ENCODE measurements at places on chromosomes 7 and 10. TPM values are rescaled to one million over a fixed set of nuclear protein-coding genes. Genes with fewer than 3 reads are reported as not detected.

PPIF gene
- total RNA-seq, result 81.5 TPM

FBXL13 gene
- total RNA-seq, result 0.96 TPM

AP3M1 gene
- total RNA-seq, result 35.4 TPM

MORN4 gene
- total RNA-seq, result 3.9 TPM

- no peak for DNase-seq
These were observed 403.0 kb downstream of the THSD7A start for GRCh38 chr7:11428877-11429581.

DNA sequence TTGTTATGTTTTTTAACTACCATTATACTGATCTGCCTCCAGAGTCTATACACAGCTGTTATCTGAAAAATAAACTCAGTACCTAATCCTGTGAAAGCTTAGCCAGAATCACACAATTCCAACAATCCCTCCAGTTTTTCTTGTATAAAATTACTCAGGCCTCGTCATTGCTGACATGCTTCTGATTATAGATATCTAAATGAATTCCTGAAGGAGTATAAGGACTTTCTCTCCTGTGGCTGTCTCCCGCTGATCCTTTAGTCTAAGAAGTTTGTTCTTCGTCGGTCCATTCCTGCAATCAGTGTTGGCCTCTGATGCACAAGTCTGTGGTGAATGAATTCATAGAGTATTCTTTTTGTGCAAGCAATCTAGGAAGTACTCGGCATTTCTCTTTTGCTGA is 288.9 kb upstream of the SEMA3C start:
- DNase-seq, result no peak

- DNase-seq, result no peak
These were observed 10.6 kb downstream of the ZFAND2A start for GRCh38 chr7:1149351-1149794.

GRCh38 chr7:157964016-157964415 is 623.6 kb downstream of the PTPRN2 start:
- DNase-seq, result no peak

GRCh38 chr7:117130262-117130661 is 177.0 kb downstream of the ST7 start:
- no peak for DNase-seq

DNA sequence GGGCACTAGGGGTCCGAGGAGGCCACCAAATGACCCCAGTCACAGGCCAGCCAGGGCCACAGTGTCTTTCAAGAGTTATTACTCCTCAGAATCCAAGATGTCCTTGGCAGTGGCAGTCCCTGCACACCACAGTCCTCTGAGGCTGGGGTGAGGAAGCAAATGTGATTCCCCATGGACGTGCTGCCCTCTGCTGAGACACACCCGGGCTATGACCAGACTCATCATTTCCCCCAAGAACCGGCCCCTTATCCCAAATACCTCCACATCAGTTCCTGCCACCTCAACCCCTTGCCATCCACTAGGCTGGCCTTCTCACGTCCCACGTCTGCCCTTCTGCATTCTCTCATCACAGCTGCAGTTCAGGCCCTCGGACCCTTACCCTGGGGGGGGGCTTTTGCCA is 5.0 kb downstream of the PRKAG2 start:
- no peak for DNase-seq

DNA sequence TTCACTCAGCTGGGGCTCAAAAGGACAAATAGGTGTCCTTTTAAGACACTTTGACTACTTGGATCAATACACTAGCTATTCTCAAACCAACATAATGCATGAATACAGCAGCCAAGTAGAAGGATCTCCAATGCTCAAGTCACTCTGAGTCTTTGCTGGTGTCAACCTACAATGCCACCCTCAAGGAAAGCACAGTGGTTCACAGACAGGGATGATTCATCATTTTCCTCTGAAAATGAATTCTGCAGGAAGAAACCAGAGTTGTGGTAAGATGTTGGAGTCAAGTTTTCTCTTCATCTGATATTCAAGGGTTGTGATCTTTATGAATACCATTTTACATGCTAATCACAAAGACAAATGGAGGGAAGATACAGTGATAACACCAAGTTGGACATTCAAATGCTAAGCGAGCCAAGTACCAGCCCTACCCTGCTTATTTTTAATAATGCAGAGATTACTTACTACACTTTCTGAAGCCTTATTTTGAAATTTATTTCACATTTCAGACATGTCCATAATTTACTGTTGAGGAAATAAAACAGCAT is 143.1 kb upstream of the FGFR2 start:
- no peak for DNase-seq

- no peak for DNase-seq
These were observed 37.0 kb downstream of the GSDME start for GRCh38 chr7:24720283-24720682.

- no peak for DNase-seq
These were observed 39.4 kb upstream of the PLCE1 start for GRCh38 chr10:93954299-93954698.

GRCh38 chr10:36393801-36394200 is 731.6 kb upstream of the ANKRD30A start:
- DNase-seq, result no peak

DNA sequence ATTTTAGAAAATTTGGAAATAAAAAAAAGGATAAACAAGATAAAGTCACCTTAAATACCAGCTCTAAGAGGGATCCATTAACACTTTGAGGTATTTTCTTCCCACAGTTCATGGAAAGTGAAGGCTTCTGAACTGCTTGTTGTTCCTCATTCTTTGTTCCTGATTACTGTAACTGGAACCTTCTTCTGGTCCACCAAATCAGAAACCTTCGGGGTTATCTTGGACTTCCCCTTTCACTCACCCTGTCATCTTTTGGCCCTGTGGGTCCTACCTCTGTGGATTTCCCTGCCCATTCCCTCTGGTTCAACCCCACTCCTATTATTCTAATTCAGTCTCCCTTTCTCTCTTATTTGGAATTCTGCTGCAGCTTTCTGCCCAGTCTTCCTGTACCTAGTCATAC is 116.5 kb upstream of the PRPS1L1 start:
- no peak for DNase-seq

- no peak for DNase-seq
These were observed 100.7 kb downstream of the FAM53B start for GRCh38 chr10:124643330-124644009.

DNA sequence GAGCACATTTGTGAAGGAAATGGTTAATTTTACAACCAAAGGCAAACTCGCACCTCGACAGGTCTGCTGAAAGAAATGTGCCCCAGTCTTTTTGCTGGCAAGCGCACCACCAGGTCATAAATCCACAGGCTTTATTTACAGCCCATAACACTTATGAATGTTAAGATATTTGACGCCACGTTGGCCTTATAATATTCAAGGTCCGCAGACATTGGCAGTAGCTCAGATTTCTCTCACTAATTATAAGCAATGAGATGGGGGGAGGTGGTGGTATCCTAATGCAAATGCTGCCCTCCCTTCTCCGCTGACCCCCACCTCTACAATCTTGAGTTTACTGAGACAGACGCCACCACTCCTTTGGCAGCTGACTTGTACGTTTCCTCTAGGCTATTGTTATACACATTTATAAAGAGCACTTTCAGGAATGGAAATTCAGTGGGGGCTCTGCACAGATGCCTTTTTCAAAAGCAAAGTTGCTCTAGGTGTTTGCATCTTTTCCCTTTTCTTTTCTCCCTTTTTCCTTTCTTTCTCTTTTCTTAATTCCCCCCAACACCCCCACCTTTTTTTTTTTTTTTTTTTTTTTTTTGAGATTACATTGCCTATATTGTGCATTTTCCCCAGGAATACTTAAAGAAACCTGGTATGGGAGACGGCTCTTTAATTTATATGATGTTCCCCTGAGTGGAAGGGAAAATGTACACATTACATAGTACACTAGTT is 6.7 kb downstream of the TCF7L2 start:
- DNase-seq, result no peak

DNA sequence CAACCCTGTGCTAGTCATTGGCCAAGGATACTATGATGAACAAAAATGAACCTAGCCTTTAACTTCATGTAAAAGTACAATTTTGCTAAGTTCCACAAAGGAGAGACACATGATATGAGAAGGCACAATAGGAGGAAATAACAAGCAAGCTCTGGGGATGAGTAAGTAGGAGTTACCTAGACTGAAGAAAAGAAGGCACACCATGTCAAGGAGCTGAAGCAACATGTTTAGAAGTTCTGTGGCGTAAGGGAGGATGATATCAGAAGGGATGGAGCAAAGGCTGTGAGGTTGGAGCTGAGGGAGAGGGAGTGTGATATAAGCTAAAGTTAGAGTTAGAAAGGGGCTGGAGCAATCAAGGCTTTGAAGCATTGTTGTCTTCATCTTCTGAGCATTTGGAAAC is 25.6 kb downstream of the KIFBP start:
- DNase-seq, result no peak

DNA sequence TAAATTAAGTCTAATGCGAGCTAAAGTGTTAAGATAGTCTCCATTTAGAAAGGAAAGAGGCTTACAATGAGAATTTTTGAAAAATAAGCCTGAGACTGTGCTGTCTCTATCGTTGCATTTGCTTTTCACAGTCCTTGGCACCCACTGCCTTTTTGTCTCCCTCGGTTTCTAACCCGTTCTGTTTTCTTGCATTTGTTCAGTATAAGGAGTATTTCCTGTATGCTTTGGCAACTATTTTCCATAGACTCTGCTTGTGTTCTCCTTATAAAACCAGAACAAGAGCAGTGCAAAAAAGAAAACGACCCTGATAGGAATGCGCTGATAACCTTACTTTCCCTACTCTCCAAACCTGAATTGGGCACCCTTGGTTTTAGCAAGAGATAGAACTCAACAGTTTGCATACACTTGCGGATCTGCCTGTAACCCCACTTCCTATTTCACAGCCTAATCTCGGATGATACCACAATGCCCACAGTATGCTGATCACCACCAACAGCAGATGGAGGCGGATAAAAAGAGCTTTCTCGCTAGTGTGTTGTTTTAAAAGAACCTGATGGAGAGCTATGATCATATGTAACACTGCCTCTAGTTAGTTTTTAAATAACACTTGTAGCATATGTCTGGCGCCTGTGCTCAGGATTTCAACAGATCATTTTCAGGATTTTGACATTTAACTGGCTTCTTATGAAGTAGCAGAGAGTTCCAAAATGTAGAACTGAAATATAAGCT is 1.6 kb upstream of the ARHGAP12 start:
- peak; percentile 53 for DNase-seq

DNA sequence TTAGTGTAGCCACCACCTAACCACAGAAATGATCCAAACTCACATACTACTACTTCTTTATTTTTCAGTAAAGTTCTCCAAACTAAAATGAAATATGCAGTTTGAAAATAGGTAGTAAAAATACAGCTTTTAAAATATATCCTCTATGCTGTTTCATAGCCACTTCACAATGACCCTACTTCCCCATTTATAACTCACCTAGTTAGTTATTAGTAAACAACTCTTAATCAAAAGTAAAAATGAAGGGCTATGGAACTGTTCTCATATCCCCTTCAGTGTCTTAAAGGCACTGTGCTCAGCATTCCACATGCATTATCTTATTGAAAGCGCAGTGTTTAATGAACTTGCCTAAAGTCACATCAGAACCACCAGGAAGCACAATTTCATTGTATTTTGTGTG is 43.5 kb downstream of the KMT2C start:
- DNase-seq, result no peak

- no peak for DNase-seq
These were observed 254.4 kb upstream of the KLF14 start for GRCh38 chr7:130988443-130988842.

DNA sequence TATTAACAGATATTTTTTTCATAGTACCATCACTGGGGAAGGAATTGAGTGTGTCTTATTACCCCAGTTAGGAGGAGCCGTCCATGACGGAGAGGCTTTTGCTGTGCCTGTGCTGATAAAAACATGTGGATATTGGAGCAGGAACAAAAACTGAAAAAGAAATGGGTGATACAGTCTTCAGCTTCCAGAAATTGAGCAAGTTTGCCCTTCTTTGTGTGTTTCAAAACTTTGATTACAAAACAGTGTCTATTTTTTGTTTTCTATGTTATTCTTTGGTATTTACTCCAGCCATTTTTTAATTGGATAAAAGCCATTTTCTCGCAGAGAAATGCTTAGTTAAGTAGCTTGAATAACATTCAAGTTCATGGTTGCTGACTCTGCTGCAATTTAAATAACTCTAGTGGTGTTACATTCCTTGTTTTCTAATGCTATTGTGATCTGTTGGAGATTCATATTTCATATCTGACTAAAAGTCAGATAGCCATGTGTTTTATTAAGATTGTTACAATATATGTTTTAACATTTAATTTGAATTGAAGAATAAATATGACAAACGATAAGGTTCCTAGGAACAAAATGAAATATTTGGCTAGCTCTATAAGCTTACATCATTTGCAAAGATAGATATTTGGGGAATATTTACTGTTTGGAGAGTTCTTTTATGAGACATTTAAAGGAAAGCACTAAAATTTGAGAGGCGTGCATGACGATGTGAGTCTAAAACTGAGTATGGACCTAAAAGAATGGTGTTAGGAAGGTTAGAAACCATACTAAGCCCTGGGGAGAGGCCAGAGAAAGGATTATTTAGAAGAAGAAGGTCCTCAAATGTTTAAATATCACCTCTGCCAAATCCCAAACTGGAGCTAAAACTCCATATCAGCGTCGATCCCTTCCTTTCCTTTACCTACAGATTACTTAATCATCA is 747.3 kb upstream of the CELF2 start:
- no peak for DNase-seq

DNA sequence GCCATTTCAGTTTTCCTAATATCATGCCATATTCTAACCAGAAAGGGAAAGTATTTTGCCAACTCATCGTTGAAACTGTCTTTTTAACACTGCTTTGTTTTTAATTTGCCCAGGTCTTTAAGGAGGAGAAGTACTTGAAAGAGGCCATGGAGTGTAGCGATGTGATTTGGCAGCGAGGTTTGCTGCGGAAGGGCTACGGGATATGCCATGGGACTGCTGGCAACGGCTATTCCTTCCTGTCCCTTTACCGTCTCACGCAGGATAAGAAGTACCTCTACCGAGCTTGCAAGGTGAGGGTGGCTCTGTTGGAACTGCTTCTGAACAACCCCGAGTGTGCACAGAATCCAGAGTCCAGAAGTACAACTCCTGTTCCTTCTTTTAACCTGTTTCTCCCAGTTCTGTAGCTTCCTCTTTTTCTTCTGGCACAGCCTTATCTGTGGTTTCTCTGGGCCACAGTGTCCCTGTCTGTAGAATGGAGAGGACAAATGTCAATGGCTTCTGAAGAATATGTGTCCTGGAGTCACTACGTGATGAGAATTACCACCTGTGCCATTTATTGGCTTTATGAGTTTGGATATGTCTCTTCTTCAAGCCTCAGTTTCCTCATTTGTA is 60.1 kb downstream of the LANCL2 start:
- no peak for DNase-seq

GRCh38 chr7:128215281-128215680 is 25.8 kb upstream of the LEP start:
- no peak for DNase-seq

DNA sequence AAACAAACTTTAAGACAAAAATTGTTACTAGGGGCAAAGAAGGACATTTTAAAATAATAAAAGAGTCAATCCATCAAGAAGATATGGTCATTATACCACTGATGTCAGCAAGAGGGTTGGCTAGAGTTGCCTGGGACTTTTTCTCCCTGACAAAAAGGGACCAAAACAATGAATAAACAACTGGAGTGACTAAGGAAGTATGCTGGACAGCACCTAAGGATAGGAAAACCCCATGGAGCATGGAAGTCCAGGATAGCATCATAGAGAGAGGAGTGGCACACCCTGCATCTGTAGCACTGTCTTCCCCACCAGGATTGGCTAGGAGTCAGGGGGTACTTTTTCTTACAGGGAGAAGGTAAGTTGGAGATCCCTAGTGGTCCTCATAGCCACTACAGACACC is 73.5 kb upstream of the MACROH2A2 start:
- DNase-seq, result no peak

All from activated CD8-positive, alpha-beta T cell treated with anti-CD3 and anti-CD28 coated beads for 36 hours (primary cell).